ENCODE measurements at places on chromosomes 6 and 20.

GRCh38 chr6:12392490-12392889, 102.3 kb downstream of the EDN1 start:
- no peak for DNase-seq

- no peak for DNase-seq
Observed at GRCh38 chr20:17883592-17884306, 84.8 kb downstream of the SNX5 start.

GRCh38 chr6:144334150-144334708, 49.1 kb downstream of the UTRN start:
- DNase-seq: peak; percentile 48

- no peak for DNase-seq
Observed at GRCh38 chr6:49497304-49497703, 2.4 kb upstream of the GLYATL3 start.

DNA sequence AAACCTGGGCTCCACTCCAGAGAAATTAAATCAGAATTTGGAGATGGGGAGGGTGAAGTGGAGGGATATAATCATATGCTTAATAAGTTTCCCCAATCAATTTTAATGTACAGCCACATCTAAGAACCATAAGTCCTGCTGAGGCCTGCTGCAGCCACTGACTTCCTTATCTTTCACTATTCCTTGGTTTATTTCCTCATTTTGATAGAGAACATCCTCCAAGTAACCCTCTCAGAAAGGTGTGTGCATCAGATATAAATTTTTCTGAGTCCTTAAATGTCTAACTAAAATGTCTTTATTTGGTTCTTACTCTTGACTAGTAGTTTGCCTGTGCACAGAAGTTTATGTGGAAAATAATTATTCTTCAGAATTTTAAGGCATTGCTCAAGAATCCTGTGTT, 23.7 kb upstream of the SIRT5 start:
- no peak for DNase-seq

DNA sequence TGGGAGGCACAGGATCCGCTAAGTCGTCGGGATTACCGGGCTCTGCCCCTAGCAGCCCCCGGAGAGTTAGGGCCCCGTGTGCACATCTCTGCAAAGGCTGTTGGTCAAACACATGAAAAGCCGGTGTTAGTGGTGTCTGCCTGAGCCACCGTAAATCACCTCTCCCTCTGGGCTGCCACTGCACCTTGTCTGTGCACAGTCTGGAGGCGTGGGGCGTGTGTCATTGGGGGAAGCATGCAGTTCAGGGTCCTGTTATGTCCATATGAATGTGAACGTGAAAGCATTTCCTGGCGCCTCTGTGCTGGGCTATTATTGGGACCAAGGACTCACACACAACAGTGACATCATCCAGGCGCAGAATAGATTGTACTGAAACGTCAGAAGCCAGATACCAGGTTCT, 305.6 kb downstream of the NRN1 start:
- DNase-seq: no peak

- no peak for DNase-seq
Observed at GRCh38 chr6:83878902-83879644, 19.6 kb downstream of the CYB5R4 start.

- no peak for DNase-seq
Observed at GRCh38 chr6:32589596-32590449, at the start of gene HLA-DRB1. TSS of gene HLA-DRB1 (minus strand) at chr6:32589848. CDS start at chr6:32589742, 106 bp downstream.

DNA sequence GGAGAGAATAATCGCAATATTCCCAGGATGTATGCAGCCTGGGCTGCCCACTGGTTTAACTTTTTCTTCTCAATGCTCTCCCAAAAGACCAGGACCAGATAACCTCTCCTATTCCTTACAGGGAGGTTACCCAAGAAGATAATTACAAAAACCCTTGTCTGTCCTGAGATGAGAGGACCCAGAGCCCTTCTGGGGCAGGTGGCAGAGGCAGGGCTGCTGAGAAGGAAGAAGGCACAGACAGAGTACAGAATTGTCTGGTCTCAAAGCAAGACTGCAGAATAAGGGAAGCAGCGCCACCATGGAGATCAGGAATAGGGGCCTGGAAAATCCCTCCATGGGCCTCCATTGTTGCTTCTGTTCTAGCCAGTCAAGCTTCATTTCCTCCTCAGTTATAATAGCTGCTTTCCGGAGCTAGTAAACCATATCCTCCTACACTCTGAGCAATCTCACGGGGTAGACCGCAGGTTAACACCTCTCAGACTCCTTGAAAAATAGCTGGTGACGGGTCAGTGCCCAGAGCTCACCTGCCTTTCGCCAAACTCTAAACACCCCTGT, 463 bp upstream of the HLA-DMB start:
- DNase-seq: peak; percentile 31

DNA sequence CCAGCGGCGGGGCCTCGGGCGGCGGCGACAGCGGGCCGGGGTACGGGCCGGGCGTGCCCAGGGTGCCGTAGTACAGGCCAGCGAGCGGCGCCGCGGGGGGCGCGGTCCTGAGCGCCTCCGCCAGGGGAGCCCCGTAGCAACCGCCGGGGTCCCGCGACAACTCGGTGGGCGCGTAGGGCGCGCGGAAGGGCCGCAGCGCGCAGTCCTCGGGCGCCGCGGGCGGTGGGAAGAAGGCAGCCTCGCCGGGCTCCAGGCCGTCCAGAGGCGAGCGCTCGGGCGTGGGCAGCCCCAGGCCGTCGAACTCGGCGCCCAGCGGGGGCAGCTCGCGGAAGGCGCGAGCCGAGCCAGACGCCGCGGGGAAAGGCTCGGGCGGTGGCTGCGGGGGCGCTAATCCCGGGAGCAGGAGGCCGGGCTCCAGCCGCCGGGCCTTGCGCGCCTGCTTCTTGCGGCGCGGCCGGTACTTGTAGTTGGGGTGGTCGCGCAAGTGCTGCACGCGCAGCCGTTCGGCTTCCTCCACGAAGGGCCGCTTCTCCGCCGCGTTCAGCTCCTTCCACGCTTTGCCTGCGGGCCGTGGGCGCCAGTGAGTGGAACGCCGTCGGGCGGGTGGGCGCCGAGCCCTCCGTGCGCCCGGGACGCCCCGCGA, 916 bp downstream of the SOX18 start:
- DNase-seq: no peak

DNA sequence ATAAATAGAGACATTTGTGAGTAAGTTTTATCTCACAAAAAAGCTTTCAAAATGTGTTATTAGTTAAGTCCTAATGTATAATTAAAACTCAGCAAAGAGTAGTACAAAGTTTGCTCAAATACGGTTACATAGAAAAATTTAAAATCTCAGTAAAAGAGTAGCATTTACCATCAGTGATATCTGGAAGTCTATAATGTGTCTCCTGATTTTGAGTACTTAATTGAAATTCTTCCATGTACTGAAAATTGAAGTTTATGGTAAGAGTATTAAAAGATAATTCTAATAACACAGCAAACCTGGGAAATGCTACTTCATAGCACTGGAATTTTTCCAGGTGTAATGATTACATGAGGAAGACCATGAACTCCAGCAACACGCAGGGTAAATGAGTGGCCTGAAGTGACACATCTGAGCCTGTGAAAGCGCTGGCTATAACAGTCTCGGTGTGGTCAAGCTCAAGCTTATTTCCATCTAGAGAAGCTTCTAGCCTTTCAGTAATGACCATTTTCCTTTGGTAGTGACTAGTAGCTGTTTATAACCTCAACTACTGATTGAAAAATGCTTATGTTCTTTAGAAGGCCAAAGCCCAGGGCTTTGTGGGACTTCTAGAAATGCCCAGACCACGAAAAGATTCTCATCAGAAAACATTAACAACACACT, 203.2 kb downstream of the ISM1 start:
- DNase-seq: no peak

DNA sequence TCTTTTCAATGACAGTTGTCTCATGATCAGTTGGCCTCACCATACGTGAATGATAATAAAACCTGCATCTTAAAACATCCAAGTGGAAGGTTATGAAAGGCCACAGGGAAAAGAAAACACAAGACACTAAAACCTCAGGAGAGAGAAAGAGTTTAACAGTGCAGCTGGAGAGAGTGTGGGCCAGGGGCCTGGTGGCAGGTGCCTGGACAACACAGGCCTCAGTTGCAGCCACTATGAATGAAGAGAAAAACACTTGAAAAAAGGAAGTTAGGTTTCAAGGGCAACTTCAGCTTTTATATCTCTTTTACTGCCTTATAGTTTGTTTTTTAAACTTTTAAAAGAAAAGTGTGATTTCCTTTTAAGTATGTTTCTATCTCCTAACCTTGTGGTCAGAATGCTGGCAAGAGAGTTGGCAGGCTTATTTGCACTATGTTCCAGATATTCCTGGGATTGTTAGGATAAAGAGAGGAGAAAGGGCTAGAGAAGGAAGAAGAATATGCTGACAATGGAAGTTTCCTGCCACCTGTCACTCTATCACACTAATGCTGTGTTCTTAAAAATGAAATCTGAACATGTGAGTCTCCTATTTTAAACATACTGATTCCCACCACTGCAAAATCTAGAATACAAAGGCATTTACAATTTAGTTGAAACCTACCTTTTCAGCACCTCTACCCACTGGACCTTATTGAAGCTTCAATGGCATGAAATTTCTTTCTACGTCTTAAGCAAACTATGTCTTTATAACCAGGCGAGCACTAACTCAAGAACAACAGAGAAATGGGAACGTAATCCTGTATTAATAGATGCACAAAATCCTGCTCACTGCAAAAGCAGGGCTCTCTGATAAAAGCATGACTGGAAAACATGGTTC, 222.4 kb downstream of the CD83 start:
- DNase-seq: no peak

DNA sequence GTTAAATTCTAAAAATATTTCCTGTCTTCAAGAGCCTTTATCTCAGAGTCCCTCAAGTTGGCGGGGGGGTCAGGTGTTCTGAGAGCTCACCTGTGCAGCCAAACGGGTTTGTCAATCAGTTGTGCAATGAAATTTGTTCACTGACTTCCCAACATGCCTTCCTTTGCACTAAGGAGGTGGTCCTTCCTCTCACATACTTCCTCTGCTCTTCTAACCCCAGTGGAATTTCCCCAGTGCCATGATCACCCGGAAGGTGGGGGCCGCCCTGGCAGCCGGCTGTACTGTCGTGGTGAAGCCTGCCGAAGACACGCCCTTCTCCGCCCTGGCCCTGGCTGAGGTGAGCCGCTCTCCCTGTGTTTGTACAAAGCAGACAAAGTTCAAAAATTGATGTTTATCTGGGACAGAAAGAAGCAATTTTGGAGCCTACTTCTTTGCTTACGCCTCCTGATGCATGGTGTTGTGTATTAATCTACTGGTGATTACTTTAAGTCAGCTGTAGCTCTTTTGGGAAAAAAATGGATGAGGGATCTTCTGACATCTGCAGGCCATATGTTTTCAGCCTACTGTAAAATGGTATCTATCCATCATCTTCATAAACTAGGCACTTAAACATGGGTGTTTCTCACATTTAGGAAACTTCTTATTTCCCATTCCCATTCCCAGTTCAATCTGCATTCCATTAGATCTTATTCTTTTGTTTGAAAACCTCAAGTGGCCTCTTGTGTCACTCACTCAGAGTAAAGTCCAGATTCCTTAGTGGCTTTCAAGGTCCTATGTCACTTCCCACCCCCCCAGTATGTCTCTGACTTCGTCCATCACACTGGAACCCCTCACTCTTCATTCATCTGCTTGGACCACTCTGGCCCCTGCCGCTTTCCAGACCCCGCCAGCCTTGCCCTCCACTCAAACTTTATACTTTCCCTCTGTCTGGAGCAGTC, 10.1 kb downstream of the ALDH5A1 start:
- DNase-seq: no peak

Data from stimulated activated CD4-positive, alpha-beta T cell treated with anti-CD3 and anti-CD28 coated beads, TNF-alpha, amount 100 ng/mL, for 48 hours (primary cell).